ENCODE measurements at places on chromosomes 2 and 18. TPM values are rescaled to one million over a fixed set of nuclear protein-coding genes. Genes with fewer than 3 reads are reported as not detected.

GRCh38 chr2:163670929-163671328, 64.9 kb downstream of the FIGN start:
- no peak for DNase-seq

DNA sequence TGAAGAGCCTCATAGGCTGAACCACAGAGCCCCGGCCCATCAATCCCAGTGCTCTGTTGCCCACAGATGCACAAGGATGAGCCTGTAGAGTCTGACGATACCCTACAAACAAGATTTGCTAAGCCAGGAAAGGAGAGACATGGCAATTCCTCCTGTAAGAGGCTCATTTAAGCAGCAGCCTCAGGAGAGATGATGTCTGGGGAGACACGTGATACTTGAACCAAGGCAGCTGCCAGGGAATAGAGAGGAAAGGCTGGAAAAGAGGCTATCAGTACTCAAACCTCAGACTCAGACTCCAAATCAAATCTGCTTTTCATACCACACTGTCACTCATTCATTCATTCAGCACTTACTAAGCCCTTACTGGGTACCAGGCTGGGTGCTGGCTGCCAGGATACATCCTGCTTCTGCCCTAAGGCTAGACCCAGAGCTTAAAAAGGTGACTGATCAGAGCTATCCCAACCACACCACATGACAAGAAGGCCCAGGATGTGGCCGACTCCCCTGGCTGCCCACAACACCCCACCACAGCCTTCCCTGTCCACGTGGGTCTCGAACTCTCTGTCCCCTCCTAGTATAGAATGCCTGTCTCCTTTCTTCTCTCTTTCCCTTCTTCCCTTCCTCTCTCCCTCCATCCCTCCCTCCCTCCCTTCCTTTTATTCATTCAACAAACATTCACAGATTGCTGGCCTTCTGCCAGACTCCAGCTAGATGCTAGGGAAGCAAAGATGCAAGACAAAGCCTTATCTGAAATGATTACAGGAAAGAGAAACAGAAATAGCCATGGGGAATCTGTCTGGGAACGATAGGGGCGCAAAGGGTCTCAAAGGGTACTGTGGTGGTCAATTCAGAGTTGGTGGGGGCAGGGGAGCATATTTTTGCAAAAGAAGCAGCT, 23.4 kb upstream of the KCNK3 start:
- DNase-seq, result no peak

GRCh38 chr18:31978616-31979015, 35.7 kb upstream of the TRAPPC8 start:
- DNase-seq, result no peak

- no peak for DNase-seq
Measured at GRCh38 chr18:27964811-27965210, 212.1 kb downstream of the CDH2 start.

DNA sequence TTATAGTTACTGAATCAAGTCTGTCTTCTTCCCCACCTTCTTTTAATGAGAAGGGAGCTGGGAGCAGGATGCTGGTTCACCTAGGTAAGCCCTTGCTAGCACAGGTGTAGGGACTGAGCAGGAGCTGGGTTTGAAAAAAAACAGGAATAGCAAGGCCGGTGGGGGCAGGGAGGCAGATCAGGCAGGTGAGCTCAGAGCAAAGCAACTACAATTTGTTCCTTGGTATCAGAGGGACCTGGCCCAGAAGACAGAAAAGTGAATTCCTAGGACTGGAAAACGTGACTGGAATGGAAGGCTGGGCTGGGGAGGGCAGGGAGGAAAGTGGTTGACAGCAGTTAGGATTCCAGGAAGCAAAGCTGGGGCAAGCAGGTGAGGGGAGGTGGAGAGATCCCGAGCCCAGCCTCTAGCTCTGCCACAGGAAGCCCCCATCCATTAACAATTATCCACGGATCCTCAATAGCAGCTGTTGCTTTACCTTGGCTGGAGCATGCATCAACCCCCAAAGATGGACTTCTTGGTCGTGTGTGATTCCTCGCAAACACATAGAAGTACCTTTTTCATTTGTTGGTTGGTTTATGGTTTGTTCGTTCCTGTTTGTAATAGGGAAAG, 118.4 kb downstream of the LNPK start:
- DNase-seq, result no peak

- DNase-seq, result no peak
Measured at GRCh38 chr18:9984080-9984479, 70.3 kb downstream of the VAPA start.

DNA sequence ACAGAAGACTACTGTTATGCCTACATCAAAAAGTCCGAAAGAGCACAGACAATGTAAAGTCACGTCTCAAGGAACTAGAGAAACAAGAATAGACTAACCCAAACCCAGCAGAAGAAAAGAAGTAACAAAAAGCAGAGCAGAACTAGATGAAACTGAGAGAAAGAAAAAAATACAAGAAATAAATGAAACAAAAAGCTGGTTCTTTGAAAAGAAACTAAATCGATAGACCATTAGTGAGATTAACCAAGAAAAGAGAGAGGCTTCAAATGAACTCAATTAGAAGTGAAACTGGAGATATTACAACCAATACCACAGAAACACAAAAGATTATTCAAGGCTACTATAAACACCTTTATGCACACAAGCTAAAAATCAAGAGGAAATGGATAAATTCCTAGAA, 271.8 kb downstream of the MBD2 start:
- no peak for DNase-seq

- DNase-seq, result no peak
Measured at GRCh38 chr2:80568011-80568410, 263.5 kb upstream of the LRRTM1 start.

GRCh38 chr18:12844391-12844790, 39.6 kb downstream of the PTPN2 start:
- DNase-seq, result no peak

- DNase-seq, result no peak
Measured at GRCh38 chr18:27985832-27986231, 191.1 kb downstream of the CDH2 start.

- no peak for DNase-seq
Measured at GRCh38 chr18:43012951-43013350, 102.5 kb downstream of the RIT2 start.

DNA sequence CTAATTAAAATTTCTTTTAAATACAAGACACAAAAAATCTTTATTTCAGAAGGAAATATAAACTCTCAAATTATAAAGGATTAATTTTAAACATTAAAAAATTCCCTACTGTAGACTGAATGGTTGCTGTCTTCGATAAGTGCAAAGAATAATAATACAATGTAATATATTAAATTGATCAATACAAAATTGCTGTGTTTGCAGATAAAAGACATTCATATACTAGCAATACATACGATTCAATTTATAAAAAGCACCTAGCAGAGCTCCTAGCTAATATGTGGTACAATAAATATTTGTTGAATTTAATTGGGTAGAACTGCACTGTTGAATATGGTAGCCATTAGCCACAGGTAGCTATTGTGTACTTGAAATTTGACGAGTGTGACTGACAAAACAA, 6.6 kb downstream of the ZSWIM2 start:
- no peak for DNase-seq

DNA sequence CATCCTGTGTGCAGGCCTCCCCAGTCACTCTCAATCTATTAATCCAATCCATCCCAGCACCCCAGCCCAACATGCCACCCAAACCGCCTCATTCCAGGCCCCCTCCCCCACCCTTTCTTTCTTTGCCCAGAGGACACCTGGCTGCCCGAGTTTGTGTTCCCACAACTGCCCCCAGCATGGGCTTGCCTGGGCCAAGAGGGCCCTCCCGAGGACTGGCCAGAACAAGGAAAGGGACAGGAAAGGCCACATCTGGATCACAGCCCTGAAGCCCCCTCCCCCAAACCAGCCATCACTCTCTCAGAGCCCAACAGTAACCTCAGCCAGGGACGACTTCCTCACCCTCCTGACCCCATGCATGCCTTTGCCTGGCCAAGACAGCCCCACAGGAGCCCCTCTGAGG, 1.2 kb downstream of the TNS1 start:
- DNase-seq, result no peak

GRCh38 chr2:8629402-8629801, 52.5 kb upstream of the ID2 start:
- no peak for DNase-seq

- DNase-seq, result peak; percentile 65
Measured at GRCh38 chr2:240433973-240434727, 1.3 kb upstream of the GPC1 start.

ECEL1 gene
- total RNA-seq, result not detected

ASB18 gene
- total RNA-seq, result not detected

ERBB4 gene
- total RNA-seq, result not detected

CDK5R2 gene
- not detected for total RNA-seq

TXNDC2 gene
- total RNA-seq, result not detected

CCDC74A gene
- total RNA-seq, result 3.7 TPM

EPB41L3 gene
- 5.4 TPM for total RNA-seq

B3GNT7 gene
- 0.43 TPM for total RNA-seq

TEX44 gene
- total RNA-seq, result not detected

Measured in activated naive CD4-positive, alpha-beta T cell treated with anti-CD3 and anti-CD28 coated beads, Interleukin-2, amount 50 U/mL, for 72 hours (primary cell).